Endothelial cell of coronary artery (primary cell): ENCODE measurements at places on chromosomes 13 and 19. TPM values are rescaled to one million over a fixed set of nuclear protein-coding genes. Genes with fewer than 3 reads are reported as not detected.

WDR88 gene
- not detected in 2 replicates for total RNA-seq

DACH1 gene
- 4.0 and 6.7 TPM in 2 replicates for total RNA-seq

IRS2 gene
- total RNA-seq = 0.27 and 1.9 TPM in 2 replicates

CACNG8 gene
- total RNA-seq = 1.7 and 3.6 TPM in 2 replicates

KCTD12 gene
- 71.0 and 114 TPM in 2 replicates for total RNA-seq

PSG11 gene
- not detected in 2 replicates for total RNA-seq

KL gene
- total RNA-seq = under 0.01 TPM in 2 replicates

SLC25A41 gene
- under 0.01 and 0.09 TPM in 2 replicates for total RNA-seq

ATG4D gene
- total RNA-seq = 11.3 and 14.5 TPM in 2 replicates

KCTD15 gene
- total RNA-seq = 45.6 and 51.9 TPM in 2 replicates

RNF126 gene
- total RNA-seq = 23.8 and 28.8 TPM in 2 replicates

IL17D gene
- 3.4 and 4.2 TPM in 2 replicates for total RNA-seq

KLK14 gene
- 0.19 TPM in 1 of 2 replicates, not detected in the other for total RNA-seq

C5AR2 gene
- 0.09 and 0.28 TPM in 2 replicates for total RNA-seq

IGLON5 gene
- under 0.01 TPM in 1 of 2 replicates, not detected in the other for total RNA-seq

SLITRK6 gene
- not detected in 2 replicates for total RNA-seq

NXNL1 gene
- total RNA-seq = not detected in 2 replicates

MTUS2 gene
- under 0.01 TPM in 2 replicates for total RNA-seq

KLK15 gene
- total RNA-seq = 0.09 TPM in 1 of 2 replicates, not detected in the other

SGCG gene
- 0.56 TPM in 1 of 2 replicates, not detected in the other for total RNA-seq

ZNF135 gene
- 0.18 and 1.6 TPM in 2 replicates for total RNA-seq

NKG7 gene
- not detected in 2 replicates for total RNA-seq

SKA3 gene
- 3.9 and 4.6 TPM in 2 replicates for total RNA-seq

CACNG6 gene
- total RNA-seq = 1.6 and 3.3 TPM in 2 replicates

RGS9BP gene
- total RNA-seq = 0.18 and 0.47 TPM in 2 replicates

GRIN2D gene
- total RNA-seq = 0.27 and 0.66 TPM in 2 replicates
